Stimulated activated CD4-positive, alpha-beta T cell treated with anti-CD3 and anti-CD28 coated beads, Interleukin-1b, Interleukin-23, amount 100 ng/mL, for 1 hour (primary cell): ENCODE measurements at places on chromosomes 6 and 20.

DNA sequence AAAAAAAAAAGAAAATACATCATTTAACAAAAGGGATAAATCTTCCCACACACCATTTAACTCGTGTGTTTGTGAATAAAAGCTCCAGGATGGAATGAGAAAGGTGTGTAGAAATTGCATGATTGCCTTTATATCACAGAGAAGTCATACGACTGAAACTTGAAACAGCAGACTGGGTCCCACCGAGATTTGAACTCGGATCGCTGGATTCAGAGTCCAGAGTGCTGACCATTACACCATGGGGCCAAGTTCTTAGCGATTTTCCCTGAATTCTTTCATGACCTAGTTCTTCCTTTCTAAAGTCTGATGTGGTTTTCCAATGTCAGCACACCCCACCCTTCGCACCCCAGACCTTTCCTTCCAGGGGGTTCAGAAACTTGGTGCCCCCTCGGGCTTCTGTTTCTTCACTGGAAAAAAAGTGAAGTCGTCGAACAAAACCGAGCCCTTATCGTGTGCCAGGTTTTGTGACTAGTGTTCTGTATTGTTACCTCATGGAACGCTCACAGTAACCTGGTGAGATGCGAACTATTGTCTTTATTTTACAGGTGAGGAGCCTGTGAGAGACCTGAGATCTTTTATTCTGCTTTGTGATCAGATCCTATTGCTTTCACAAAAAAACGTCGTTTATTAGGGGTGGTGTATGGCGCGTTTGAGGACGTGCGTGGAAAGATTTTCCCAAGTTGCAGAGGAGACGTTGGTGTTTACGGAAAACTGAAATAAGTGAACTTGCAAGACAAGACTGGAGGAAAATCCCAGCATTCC lies 120.8 kb downstream of the OR2B2 start:
- DNase-seq, result no peak

DNA sequence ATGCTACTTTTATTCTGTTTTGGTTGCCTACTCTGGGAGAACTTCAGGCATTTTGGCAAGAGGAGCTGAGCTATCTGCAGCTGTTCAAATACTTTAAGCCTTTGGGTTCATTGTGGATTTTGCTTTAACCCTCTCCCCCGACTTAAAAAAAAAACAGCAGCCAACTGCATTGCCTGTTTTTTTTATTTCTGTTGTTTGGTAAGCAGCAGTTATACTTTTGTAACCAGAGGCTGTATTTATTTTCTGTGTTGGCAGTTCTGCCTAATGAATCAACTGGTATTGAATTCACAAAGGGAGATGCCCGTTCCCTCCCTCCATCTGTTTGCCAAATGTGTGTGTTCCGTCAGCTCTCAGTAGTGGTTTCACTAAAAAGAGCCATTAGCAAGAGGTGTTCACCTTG lies 484.0 kb downstream of the UTRN start:
- no peak for DNase-seq

DNA sequence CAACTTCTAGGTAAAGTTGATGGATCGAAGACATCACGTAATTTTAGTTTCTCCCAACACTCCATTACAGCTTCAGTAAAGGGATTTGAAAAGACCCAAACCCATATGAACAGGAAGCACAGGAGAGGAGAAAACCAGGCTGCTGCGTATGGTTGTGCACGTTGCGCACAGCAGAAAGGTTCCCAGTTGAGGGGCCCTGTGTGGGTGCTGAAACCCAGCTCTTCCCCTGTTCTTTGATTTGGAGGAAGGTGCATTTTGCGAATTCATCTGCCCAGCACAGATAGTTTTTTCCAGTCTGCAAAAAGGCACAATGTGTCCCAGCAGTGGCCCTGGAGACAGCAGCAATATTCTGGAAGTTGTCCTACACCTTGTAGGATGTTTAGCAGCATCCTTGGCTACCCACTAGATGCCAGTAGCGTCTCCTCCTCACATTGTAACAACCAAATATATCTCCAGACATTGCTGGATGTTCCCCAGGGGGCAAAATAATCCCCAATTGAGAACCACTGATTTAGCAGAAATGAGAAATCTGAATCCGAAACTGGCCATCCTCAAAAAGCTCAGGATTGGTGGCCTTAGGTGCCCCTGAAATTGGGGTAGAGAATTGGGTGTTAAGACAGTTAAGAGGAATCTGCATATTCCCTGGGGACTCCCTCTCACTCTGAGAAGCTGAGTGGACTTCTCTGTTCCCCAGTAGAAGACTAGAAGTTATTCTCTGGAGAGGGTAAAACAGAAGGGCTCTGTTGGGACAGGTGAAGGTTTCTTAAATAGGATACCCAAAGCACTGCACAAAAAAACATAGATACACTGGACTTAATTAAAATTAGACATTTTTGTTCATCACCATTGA lies 12.2 kb downstream of the SUN5 start:
- no peak for DNase-seq

DNA sequence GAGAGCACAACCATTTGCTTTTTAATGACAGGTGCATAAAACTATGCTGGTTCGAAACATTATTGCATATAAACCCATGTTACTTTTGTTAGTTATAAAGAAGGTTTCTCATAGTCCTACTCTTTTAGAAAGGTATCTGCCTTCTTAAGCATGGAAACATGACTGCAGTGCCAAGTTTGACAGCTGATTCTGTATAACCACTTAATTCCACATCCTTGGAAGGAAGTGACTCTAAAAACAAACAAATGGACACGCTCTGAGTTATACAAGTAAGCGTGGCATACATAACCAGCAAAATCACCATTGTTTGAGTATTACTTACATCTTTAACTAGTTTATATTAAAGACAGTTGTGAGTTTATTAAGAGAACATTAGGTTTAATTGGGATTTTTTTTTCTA lies 125.0 kb upstream of the HDGFL1 start:
- no peak for DNase-seq

GRCh38 chr6:167806061-167806700 lies 20.5 kb upstream of the AFDN start:
- DNase-seq, result no peak

- no peak for DNase-seq
These were observed 25.3 kb downstream of the CPXM1 start for GRCh38 chr20:2775139-2775538.

DNA sequence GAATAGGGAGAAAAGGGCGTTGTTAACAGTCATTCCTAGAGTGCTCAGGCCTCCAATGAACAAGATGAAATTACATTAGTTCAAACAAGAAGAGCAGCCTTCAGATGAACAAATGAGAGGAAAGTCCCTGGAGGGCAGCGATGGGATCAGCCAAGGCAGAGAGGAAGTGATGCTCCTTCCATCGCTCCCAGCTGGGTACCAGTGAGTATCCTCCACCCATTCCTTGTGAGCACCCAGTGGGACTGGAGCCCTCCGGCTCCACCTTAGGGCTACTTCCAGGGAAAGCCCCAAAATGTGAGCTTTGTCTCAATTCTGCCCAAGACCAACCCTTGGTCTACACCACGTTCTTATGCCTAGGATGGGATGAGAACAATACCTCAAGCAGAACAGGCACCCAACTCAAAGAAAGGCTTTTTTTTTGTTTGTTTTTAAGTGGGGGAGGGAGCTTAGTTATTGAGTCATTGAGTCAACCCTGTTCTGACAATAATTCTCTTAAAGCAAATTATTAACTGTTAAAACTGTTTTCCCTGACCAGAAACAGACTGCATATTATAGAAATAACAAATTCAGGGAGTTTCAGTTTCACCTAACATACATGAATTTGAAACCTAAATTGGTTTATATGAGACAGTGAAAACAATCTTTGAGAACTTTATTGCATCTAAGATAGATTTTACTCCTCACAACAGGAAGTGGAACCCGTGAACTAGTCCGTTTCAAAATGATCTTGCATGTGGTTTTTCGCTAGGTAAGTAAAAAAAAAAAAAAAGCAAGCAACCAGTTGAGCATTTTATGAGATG lies 106.9 kb downstream of the IPCEF1 start:
- no peak for DNase-seq

DNA sequence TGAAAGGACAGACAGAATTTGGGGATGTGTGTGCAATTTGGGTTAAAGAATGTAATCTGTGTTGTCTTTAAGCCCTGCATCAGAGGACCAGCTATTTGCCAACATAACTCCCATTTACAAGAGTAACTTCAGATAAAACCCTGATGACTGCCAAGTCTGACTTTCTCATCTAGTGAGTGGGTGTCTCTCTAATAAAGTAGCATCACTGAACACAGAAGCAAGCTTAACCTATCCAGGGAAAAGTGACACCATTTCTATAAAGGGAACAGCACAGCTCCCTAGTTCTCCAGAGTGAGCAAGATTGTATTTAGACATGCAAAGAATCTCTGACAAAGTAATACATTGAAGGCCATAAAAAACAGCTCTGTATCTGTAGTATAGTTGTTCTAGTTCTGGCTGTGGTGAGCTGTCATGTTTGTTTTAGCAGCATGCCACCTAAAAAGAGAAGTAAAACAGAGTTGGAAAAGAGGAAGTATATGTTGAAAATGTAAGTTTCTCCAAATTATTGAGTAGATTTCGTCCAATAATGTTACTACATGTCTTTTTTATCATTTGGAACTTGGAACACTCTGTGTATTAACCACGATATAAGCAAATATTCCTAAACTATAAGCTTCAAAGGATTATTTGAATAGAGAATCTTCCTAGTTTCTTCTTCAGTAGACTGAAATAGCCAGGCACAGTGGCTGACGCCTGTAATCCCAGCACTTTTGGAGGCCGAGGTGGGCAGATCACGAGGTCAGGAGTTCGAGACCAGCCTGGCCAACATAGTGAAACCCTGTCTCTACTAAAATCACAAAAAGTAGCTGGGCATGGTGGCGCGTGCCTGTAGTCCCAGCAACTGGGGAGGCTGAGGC lies 8.8 kb upstream of the PIM1 start:
- no peak for DNase-seq

DNA sequence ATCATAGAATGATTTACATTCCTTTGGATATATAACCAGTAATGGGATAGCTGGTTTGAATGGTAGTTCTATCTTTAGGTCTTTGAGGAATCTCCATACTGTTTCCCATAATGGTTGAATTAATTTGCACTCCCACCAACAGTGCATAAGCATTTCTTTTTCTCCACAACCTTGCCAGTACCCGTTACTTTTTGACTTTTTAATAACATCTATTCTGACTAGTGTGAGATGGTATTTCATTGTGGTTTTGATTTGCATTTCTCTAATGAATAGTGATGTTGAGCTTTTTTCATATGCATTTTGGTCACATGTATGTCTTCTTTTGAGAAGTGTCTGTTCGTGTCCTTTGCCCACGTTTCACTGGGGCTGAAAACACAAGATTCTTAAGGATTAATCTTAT lies 107.3 kb downstream of the TINAG start:
- DNase-seq, result no peak
